ENCODE measurements at places on chromosomes 5 and 9. TPM values are rescaled to one million over a fixed set of nuclear protein-coding genes. Genes with fewer than 3 reads are reported as not detected.

Gene SH3GL2
- not detected for total RNA-seq

Gene EFNA5
- total RNA-seq: not detected

Gene ANKRD18A
- total RNA-seq: 4.1 TPM

DNA sequence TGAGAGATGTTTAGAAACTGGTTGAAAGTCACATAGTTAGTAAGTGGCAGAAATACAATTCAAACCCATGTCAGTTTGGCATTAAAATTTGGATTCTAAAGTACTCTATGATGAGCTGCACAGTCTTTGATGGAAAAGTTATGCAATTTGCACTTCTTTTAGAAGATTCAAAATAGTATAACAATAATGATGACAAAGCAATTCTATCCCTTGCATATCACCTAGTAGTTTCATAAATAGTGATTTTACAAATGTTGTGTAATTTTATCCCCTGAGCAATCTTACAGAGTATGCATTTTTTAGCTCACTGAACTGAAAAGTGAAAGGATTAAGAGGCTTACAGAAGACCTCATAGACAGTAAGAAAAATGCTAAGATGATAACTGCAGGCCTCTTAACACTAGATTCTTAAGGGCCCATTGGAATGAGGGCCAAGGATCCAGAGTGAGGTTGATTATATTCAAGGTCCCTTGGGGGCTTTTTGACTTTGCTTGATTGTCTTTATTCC, 3.7 kb downstream of the C5orf46 start:
- no peak overlapping the region for H3K4me3 ChIP-seq
- H3K27ac ChIP-seq: no peak overlapping the region
- H3K4me1 ChIP-seq: no peaks in the 10 kb centered on the region
- no peaks in the 10 kb centered on the region for H3K36me3 ChIP-seq

DNA sequence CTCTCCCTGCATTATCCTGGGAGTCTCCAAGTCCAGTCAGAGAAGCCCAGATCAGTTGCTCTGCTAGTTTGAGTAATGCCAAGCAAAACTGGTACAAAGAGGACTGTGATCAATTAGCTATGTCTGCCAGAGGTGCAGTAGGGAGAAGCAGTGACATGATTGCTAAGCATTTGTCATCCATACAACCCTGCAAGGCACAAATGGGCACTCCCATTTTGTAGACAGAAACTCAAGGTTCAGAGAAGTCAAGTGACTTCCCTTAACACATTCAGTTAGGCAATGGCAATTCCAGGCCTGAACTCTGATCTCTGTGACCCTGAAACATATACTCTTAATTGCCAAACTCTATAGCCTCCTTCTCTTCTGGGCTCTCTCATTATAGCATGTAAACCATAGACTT, 34.0 kb downstream of the NDST1 start:
- H3K4me3 ChIP-seq: no peak overlapping the region
- H3K27ac ChIP-seq: no peak overlapping the region
- no peaks in the 10 kb centered on the region for H3K36me3 ChIP-seq
- no peaks in the 10 kb centered on the region for H3K4me1 ChIP-seq

- no peaks in the 10 kb centered on the region for H3K36me3 ChIP-seq
- no peak overlapping the region for H3K4me3 ChIP-seq
- H3K27me3 ChIP-seq: peaks cover 9% of the 10 kb centered on the region
- H3K27ac ChIP-seq: no peak overlapping the region
- H3K4me1 ChIP-seq: no peaks in the 10 kb centered on the region
These were observed 161.3 kb downstream of the DRD1 start for GRCh38 chr5:175282611-175283225.

DNA sequence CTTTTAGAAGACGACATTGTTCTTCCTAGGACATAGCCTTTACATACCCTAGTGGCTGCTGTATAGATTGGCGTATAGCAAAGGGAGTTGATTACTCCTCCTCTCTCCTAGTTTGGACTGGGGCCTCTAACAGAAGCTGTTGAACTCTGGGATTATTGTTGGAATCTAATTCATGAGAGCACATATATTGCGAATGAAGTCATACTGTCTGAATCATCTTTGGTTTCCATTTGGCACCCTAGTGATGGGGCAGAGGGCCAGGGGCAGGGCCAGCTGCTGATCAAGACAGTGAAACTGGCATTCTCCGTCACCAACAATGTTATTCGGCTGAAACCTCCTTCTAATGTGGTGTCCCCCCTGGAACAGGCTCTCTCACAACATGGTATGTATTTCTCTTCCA, 40.3 kb downstream of the NUP188 start:
- peaks cover 42% of the 10 kb centered on the region for H3K36me3 ChIP-seq
- H3K27ac ChIP-seq: no peak overlapping the region
- no peaks in the 10 kb centered on the region for H3K4me1 ChIP-seq
- DNase-seq: no peak

GRCh38 chr9:36788534-36788933, 215.8 kb downstream of the MELK start:
- H3K36me3 ChIP-seq: no peaks in the 10 kb centered on the region
- no peak overlapping the region for H3K27ac ChIP-seq
